ENCODE measurements at places on chromosomes 11 and 22.

DNA sequence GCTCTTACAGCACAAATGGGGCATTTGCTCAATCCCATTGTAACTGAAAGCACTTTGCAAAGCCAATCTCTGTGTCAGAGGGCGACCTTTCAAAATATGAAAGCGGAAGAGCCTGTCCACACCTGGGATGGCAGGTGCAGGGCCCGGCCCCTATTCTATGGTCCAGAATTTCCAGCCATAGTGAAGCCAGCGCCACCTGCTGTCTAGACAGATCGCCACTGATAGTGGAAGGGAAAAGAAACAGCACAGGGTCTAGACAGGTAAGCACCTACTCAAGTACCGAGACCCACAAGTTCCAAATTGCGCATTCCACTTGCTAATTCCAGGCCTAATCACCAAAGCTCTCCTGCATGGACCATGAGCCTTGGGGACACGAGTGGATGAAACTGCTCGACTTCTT, 141.4 kb downstream of the NTM start:
- DNase-seq = no peak

DNA sequence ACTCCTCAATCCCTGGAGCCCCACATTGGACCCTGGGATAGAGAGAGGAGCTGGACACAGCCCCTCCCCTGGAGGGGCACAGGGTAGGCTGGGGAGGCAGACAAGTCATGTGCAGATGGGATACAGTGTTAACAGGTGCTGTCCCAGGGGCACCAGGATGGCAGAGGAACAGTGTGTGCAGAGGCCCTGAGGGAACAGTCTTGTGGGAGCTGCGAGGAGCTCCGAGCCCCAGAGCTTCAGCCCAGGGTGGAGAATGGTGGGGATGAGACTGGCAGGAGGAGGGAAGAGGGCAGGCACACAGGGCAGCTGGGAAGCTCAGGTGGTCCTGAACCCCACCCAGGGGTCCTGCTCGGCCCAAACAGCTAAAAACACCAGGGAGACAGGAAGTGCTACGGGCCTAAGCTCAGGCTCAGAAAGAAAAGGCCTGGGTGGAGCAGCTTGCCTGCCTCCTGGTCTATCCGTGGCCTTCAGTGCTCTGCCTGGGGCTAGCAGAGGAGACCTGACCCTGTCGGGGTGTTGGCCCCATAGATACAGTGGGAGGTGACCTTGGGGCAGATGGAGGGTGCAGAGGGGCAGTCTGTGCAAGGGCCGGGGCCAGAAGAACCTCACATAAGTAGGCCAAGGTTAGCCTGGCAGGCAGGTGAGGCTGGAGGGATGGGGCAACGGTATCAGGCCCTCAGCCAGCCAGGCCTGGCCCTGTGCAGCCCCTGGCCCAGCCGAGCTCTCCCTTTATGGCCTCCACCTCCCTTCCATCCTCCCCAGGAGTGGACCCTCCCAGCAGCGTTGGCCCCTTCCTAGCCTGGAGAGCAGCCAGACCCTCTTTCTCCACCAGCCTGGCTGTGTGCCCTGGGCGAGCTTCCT, 15.4 kb downstream of the CAPN5 start:
- DNase-seq = no peak

DNA sequence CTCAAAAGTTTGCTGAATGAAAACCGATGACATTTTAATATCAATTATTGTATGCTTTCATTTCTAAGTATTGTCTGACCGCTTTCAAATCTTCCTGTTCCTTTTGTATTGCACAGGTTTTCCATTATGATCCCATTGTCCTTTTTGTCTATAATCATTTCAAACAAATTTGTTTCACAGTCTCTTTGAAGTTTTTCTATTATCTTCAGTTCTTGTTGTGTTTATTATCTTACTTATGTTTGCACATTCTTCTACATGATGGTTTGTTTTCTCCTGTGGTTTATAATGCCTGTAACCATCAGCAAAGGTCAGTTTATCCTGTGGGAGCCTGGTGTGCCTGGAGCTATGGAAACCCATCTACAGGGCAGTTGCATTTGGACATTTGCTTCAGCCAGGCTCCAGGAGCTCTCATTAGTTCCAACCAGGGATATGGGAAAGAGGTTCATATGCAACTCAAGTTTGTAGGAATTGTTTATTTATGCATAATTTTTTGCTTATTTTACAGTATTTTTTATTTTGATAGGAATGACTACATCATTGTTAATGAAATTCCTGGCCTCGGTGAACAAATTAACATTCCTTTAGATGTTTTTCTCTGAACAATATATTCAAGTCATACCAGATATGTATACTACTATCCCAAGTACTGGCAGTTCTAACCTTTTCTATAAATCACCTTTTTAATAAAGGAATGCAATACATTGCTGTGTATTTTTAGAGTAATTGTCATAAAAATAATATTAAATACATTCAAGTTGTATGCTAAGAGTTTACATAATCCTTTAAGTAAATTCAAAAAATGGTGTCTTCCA, 179.2 kb downstream of the SBF2 start:
- DNase-seq = peak; percentile 12

DNA sequence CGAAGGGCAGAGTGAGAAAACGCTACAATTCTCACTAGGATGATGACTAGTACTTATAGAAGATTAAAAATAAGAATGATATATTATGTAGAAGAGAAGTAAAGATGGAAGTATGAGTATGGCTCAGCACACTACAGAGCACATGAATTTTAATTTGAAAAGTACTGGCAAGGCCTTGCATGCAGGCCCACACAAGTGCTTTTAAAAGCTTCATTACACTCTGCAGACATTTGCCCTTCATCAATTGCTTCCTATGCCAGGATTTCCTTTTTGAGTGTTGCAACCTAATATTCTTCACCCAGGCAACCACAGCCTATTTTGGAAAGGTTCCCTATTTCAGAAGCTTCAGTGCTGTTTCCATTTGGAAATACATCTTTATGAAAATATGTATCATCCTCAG, 81.1 kb downstream of the LARGE2 start:
- no peak for DNase-seq

DNA sequence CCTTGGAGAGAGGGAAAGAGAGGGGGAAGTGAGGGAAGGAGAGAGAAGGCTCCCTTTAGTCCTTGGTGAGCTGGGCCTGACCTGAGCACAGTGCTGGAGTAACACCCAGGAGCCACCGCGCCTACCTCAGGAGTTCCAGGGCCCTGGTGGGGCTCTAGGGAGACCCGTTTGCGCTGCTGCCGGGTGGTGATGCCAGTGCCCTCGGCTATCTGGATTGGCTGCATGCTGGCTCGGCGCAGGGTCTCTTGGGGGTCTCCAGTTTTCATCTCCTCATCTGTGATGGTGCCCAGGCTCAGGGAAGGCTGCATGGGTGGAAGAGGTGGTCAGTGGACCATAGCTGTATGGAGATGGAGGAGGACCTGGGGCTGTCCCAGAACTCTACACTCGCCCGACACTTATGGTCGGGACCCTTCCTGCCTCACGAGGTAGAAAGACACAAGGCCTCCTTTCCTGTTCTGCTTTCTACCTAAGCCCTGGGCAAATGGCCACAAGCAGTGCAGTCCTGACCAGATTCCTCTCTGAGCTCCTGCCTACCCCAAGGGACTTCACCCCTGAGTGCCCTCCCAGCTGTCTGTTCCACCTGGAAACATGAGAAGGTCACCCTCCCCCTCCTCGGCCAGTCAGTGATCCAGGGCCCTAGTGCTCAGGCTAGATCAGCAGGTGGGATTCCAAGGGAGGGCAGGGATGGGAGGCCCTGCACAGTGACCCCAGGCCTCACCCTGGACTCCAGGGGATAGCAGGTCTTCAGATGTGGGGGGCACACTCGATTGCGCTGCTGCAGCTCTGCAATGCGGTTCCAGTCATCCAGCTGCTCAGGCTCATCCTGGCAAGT, 6.0 kb downstream of the IL18BP start:
- DNase-seq = no peak

DNA sequence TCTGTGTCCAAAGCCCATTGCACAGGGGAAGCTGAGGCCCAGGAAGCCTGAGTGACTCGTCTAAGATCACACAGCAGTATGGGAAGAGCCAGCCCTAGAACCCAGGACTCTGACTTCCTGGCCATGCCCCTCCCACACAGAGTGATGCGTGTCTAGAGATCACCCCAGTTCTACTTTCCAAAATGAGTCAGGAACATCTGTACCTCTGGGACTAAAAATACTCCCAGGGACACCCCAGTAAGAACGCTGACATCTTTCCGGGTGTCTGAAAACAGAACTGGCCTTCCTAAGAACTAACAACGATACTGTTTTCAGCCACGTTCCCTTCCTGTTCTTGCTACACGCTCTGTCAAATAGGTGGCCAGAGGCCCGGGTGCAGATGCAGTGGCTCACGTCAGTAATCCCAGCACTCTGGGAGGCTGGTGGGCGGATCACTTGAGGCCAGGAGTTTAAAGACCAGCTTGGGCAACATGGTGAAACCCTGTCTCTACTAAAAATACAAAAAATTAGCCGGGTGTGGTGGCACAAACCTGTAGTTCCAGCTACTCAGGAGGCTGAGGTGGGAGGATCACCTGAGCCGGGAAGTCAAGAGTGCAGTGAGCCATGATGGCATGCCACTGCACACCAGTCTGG, 21.7 kb upstream of the PDGFB start:
- DNase-seq = no peak

DNA sequence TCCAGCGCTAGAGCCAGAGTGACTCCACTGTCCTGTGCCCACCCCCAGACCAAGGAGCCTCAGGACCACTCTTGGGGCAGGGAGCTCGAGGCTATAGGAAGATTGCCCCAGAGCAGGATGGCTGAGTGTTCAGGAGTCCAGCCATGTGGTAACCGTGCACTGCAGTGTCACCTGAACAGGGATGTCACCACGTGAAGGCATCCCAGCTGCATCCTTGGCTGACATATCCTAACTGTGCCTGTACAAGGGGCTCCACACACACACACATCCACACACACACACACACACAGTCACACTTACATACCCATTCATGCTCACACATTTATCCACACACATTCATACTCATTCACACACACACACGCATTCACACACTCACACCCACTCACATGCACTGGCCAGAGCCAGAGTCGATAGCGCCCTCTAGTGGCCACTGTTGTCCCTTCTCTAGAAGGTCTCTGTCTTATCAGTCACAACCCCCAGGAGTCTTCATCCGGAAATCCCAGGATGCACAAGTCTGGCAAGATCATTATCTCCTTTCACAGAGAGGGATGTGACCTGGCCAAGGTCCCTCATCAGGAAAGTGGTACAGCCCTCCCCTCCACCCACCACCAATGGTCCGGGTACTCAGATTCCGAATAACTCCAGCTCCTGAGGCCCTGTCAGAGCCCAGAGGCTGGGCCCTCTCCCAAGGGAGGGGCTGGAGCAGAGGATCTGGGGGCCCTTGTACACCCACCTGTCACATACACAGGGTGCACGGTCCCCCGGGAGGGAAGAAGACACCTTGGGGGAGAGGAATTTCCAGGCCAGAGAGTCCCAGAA, 55.1 kb downstream of the IGLL5 start:
- peak; percentile 65 for DNase-seq

DNA sequence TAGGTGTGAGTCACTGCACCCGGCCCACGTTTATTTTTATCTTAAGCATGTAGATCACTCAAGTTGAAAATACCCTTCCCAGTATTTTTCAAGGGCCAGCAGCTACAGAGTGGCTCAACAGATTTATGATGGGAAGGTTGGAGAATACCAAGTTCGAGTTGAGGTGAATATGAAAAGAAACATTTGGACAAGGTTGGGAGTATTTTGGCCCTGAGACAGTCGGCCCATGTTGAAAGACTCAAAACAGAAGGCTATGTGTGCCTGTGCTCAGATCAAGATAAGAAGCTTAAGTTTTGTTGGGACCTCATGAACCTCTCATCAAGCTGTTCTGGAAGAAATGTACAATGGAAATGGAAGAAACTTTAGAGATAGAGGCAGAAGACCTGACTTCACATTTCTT, 199.1 kb downstream of the DBX1 start:
- no peak for DNase-seq

- no peak for DNase-seq
These were observed 223.4 kb downstream of the FAM76B start for GRCh38 chr11:95566211-95566610.

- DNase-seq = no peak
These were observed 2.2 kb upstream of the OR8D4 start for GRCh38 chr11:123899792-123900191.

DNA sequence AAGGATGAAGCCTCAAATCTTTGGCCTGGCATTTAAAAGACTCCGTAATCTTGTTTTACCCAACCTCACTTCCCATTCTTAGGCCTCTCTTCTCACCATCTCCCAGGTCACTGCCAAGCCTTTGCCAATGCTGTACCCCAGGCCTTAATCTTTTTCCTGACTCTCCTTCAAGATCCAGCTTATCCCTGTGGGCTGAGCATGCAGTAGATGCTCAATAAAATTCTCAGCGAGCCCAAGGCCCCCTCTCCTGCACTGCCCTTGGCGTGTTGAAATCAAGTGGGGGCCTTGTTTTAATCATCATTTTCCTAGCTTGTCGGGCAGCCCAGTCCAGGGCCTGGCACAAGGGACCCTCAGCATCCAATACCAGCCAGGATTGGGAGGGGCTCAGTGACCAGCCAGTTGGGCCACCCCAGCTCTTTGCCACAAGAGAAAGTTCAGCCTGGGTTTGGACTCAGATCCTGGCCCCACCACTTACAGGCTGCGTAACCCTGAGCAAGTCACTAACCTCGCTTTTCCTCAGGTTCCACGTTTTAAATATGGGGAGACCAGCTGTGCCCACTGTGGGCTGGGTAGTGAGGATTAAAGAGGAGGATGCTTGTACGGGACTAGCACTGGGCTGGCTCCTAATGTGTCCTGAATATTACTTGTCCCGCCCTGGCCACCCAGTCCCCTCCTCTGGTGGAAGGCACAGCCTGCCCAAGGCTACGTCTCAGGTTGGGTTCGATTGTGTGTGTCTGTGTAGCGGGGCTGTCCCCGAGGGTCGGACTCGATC, 943 bp upstream of the YWHAH start:
- DNase-seq = no peak

DNA sequence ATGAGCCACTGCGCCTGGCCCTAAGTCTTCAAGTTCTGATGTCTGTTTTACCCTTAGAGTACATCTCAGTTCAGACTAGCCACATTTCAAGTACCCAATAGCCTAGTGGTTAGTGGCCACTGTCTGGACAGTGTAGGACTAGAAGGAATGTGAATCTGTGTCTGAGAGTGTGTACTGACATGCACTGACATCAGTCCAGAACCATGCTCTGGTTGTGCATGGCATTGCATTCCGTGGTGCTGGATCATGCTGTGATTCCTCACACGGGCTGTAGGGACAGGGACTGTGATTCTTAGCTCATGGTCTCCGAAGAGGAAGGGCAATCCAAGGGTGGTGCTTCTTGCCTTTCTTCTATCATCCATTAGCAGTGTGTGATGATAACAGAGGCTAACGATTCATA, 41.1 kb downstream of the AMOTL1 start:
- no peak for DNase-seq

DNA sequence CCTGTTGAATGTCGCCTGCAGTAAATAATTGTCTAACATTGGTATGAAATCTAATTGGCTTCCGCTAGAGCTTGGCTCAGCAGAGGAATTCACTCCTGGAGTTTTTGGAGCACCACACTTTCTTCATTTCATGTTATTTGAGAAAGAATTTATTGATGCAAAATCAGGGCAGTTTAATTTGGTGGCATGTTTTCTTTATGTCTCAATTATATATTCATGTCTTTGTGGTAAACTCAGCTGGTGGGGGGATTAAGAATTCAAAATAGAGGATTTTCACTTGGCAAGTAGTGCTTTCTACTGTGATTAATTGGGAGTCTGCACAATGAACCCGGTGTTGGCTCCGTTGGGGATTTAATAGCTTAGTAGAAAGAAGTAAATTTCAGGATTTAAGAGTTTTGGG, 784.4 kb downstream of the NTM start:
- no peak for DNase-seq

- no peak for DNase-seq
These were observed 8.4 kb downstream of the SHISAL1 start for GRCh38 chr22:44304354-44304753.
